ENCODE measurements at places on chromosomes 7 and 10.

DNA sequence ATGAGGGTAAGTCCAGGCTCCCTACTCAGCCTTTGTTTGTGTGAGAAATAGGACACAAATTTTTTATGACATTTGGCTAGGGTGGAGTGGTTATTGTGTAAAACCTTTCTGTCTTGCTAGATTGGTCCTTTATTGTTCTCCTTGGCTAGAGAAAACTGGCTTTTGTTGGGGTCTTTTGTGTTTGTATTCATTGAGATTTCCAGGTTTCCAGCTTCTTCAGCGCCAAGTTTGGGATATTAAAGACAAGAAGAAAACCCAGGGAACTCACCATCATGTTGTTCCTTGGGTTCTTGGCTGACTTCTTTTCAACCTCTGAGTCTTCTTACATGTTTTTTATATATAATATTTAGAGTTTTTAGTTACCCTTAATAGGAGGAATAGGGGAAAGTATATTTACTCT is 310.0 kb downstream of the HPSE2 start:
- DNase-seq = no peak

DNA sequence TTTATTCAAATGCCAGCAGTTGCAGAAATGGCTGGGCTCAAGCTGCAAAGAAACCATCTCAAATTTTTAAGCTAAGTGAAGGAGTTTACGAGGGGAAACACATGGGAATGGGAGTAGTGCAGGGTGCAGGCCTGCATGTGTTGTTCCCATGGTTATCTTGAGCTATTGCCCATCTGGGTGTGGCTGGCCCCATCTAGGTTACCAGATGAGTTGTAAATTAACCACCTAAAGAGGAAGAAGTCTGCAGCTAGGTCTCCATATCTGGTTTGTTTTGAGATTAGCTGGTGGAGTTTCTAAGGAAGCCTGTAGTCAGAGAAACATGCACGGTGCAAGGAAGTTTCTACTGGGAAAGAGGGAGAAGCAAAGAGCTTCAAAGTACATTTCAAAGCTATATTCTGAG is 23.3 kb upstream of the STEAP2 start:
- DNase-seq = peak; percentile 75

DNA sequence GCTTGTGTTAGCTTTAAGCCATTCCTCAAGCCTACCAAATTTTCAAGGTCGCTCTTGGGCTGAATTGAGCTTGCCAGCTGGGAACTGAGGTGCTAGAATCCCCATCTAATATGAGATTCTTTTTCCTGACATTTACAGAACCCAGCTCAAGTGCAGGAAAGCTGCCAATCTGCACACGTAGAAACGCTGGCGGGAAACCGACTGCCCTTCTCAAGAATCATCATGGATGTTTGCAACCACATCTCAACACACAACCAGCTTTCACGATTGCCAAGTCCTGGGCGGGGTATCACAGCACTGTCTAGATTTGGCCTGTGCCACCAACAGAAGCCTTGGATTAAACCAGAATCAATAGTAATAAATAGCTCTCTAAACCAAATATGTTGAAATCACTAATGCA is 203.7 kb downstream of the DIP2C start:
- DNase-seq = no peak

- DNase-seq = no peak
Measured at GRCh38 chr10:48899781-48900180, 39.9 kb downstream of the LRRC18 start.

DNA sequence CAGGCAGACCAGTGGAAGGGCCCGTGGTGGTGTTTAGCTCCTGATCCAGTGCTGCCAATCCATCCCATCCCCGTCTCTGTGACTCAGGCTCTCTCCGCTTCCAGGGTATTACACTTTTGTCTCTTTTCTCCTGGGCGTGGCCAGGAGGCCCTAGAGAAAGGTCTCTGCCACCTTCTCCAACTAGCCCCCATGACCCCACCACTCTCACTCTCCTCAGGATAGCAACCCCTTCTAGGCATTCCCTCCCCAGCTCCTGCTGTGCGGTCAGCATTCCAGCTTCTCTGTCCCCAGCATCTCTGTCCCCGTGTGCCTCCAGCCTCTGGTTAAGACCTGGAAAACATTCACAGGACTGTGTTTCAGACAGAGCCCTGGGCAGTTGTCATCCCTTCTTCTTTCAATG is 36.2 kb upstream of the R3HCC1L start:
- no peak for DNase-seq
